ENCODE measurements at places on chromosomes 12 and 14.

- no peak for DNase-seq
Observed at GRCh38 chr12:25058658-25059058, 109.8 kb upstream of the BCAT1 start.

DNA sequence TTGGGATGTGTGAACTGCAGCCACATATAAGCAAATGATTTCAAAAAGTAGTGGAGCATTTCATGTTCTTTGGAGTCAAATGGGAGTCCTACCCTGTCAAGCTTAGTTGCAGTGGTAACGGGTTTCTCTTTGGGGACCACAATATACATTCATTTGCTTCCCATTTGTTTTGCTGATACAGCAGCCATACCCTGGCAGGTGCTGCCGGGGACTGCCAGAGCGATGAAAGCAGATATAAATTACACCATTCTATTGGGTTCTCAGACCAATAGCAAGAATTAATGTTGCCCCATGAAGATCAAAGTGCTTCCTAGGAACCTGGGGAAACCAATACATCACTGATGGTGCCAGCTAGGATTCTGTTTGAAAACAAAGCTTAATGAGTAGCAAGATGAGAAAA is 1621.5 kb upstream of the FLRT2 start:
- no peak for DNase-seq

GRCh38 chr12:90683871-90684270 is 271.1 kb downstream of the CCER1 start:
- DNase-seq: no peak

DNA sequence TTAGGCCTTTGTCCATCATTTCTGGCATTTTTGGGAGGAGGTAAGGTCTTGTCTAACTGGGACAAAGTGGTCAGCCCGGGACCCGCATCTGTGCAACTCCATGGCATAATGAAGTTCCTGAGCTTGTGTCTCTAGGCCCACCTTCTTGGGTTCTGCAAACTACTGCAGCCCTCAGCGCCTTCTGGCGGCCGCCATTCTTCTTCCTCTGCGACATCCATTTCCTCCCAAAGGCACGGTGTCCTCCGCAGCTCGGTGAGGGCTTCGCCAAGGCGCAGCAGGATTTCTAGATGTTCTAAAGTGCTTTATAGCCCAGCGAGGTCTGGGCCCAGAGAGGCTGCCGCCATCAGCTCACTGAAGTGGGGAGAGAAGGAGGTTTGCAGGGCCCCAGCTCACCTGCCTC is 134.4 kb upstream of the OR4E1 start:
- no peak for DNase-seq

DNA sequence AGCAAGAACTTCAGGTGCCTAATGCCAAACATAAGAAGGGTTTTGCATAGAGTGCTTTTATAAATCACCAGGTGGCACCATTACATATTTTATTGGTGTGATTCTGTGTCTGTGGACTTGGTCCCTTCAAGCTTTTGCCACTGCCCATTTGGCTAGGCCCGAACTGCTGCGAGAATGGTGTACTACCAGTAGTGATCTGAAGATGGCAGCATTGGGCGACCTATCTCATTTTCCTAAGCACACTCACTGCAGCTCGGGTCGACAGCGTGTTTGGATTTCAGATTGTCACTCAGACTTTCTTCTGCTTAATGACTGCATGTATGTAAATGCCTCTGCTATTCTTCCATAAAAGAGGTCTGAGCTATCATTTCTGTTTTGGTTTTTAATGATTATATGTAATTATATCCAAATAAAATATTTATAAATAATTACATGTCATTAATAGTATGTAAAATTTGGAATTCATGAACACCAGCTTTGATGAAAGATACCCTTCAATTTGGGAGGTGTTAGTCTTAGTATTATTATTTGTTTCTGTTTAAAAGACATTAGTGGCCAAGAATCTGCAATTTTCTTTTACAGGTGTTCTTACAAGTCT is 78.5 kb downstream of the TPH2 start:
- DNase-seq: peak; percentile 75

DNA sequence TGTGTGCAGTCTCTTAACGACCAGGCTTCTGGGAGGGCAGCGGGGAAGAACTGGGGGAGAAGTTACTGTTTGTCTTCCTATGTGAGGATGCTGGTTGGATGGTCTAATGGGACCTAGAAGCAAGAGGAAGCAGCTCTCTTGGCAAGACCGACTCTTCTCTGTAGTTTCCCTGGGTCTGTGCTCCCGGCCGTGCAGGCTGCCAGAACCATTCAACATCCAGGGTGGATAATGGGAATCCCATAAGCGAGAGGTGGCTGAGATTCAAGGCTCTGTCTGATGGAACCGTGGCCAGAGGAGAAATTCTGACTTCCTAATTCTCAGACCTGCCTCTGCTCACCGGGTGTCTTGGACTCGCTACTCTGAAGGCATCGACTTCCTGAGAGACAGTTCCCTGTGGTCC is 561.0 kb upstream of the TBX3 start:
- DNase-seq: no peak

DNA sequence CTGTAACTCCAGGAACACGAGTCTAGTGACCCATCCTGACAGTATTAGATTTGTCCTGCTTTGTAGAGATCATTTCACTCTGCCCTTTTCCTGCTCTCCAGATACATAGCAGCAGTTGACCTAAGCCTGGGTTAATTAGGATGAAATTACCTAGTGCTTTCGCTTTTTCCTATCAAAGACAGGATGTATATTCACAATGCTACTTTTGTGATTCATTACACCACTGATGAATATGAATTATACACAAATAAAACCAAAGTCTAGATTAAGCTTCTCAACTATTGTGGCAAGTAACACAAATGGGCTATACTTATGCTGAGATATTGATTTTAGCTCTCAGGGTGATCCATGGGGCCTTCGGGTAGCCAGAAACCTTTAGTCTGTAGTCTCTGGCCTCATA is 17.9 kb downstream of the CERS5 start:
- DNase-seq: no peak

DNA sequence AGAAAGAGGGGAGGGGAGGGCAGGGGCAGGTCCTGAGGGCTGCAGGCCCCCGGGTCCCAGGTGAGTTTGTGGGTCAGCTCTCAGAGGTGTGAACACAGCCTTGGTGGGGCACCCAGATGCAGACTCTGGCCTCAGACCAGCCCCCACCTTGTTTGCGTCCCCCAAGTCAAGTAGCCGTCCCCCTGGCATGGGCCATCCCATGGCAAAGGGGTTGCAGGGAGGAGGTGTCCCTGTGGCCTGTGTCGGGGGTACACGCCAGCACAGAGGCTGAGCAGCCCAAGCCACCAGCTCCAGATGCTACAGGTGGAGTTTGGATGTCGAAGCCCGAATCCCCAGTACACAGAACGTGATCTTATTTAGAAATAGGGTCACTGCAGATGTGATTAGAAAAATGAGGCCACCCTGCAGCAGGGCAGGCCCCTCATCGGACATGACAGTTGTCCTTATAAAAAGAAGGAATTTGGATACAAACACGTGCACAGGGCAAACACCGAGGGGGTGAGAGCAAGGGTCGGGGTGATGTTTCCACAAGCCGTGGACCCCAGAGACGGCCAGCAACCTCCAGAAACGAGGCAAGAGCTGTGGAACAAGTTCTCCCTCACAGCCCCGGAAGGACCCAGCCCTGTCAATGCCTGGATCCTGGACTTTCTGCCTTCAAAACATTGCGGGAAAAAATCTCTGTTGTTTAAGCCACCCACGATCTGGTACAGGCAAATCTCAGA is 141.2 kb upstream of the C14orf180 start:
- peak; percentile 9 for DNase-seq

- DNase-seq: peak; percentile 91
Observed at GRCh38 chr14:100067971-100068959, 3.0 kb downstream of the EVL start.

DNA sequence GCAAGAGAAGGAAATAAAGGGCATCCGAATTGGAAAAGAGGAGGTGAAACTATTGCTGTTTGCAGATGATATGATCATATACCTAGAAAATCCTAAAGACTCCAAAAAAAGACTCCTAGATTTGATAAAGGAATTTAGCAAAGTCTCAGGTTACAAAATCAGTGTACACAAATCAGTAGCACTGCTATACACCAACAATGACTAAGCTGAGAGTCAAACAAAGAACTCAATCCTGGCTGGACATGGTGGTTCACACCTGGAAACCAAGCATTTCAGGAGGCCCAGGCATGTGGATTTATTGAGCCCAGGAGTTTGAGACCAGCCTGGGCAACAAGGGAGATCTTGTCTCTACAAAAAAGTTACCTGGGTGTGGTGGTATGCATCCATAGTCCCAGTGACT is 188.7 kb upstream of the PLXNC1 start:
- DNase-seq: no peak

GRCh38 chr12:121823727-121824115 is 19.9 kb downstream of the SETD1B start:
- no peak for DNase-seq

DNA sequence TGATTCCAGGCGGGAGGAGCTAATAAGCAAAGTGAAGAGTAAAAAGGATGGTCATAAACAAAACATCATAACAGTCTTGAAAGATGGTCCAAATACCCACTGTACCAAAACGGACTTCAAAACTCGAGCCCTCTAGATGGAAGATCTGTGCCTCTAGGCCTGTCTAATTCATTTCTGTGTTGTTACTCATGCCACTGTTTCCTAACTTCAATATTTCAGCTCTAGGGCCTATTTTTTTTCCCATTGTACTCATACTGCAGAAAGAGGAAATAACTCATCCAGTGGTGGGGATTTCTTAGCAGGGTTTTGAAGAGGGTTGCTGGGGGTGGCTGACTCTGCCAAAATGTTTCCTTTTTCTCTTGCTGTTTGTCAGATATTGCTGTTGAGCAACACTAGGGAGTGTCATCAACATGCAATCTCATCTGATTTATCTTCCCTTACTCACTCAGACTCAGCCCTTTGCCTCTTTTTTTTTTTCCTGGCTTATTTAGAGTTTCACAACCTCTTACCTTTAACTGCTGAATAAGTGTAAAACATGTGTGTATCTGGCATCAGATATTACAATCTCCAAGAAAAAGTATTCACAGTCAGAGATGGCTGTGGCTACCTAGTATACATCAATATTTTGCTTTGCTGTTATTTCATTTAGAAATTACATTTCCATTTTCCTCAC is 189.6 kb downstream of the DUSP6 start:
- DNase-seq: peak; percentile 79

DNA sequence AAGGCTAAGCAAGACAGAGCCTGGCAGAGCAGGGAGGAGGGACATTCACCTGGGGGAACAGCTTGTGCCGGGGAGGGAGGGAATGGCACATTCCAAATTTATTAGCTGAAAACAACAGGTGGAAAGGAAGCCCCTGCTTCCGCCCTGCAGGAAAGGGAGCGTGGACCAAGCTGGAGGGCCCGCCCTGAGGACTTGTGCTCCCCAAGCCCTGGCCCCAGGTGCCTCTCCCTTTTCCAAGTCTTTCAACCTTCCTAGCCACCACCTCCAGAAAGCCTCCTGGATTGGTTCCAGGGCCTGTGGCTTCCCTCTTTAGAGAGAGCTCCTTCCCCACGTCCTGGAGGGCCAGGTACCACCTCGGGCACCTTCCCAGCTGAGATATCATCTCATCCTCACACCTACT is 2.7 kb downstream of the DEGS2 start:
- no peak for DNase-seq

- no peak for DNase-seq
Observed at GRCh38 chr12:92496790-92497189, 206.0 kb upstream of the PLEKHG7 start.

- no peak for DNase-seq
Observed at GRCh38 chr12:44655846-44656245, 220.3 kb downstream of the NELL2 start.

- peak; percentile 73 for DNase-seq
Observed at GRCh38 chr14:105069871-105070759, 4.9 kb upstream of the GPR132 start.

DNA sequence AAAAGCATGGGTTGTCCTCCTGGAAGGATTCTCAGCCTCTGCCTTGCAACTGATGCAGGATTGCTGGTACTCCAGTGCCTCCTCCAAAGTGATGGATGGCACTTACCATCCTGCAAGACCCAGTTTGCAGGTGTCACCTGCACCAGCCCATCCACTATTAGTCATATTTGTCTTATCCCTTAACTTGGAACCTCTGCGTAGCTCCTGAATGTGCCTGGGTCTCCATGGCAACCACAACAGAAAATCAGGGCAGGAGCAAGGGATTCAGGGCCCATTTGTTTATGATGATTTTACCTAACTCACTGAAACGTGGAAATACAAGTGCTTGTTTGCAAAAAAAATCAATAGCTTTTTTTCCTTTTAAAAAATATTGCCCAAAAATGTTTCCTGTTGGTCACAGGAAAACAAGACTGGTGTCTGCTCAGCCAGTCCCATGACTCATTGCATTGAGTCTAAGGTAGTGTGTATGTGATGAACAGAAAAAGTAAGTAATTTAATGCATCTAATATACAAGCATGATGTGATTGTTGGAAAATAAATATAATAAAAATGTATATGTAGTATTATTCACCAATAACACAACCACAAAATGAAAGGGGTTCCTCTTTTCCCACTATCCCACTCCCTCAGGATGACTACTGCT is 1196.3 kb upstream of the TMEM132C start:
- no peak for DNase-seq

- peak; percentile 36 for DNase-seq
Observed at GRCh38 chr12:49233842-49234526, 30.9 kb upstream of the TUBA1C start.

DNA sequence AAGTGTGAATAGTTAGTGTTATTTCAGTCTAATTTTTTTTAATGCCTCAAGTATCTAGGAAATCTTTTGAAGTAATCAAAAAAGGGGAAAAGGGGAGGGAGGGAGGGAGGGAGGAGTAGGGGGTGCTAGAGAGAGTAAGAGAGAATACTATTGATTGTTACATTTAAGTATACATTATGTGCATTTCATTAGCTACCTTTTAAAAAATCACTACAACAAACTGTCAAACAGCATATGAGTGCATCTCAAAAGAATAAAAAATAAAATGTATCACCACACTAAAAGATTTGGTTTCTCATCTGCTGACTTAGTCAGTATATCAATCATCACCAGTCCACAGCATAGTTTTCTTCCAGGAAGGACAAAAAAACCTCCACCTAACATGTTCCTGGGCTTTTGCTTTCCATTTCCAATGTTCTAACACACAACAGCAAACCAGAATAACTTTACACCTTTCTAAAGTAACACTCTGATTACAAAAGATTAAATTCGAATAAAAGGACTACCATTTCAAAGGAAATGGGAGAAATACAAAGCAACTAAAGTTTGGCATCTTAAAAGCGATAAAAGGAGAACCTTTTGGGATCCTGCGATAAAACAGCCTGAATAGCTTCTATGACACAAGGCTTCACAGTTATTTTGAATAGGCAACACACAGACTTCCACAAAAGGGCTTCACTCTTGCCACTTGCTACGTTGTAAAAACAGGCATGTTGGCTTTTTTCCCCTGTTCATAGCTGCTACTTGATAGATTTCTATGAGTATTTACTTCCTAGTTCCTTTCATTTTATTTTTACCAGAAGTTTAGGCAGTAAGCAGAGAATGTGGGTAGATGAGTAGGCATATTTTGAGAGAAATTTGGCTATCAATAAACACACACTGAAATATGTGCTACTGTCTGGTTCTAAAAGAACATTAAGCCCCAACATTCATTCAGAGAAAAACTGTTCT is 160.9 kb downstream of the EPS8 start:
- DNase-seq: no peak

GRCh38 chr12:55728939-55729818 is at the start of gene CD63:
CD63 (minus strand) TSS chr12:55729009; CDS start chr12:55728341, 668 bp downstream.
- DNase-seq: peak; percentile 89

- DNase-seq: no peak
Observed at GRCh38 chr12:40515041-40515816, 177.0 kb upstream of the CNTN1 start.

All from activated T-cell treated with anti-CD3 and anti-CD28 coated beads, Interleukin-2, amount 50 U/mL, for 48 hours (primary cell).